ENCODE measurements at places on chromosomes 7 and 10.

DNA sequence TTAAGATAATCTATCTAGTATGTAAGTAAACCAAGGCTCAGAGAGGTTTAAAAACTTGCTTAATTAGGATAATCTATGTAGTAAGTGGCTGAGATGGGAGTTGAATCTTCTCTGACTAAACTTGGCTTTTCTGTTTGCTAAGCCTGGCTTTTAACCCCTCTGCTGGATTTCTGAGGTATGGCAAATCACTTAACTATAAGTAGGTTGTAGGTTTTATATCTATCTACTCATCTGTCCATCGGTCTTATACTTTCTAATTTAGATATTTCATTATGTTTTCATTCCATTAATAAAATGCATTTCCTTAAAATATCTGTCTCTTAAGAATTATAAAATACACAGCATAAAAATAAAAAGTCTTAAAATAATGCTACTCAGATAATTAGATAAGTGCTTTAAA, 59.4 kb downstream of the ST7 start:
- peak; percentile 59 for DNase-seq

DNA sequence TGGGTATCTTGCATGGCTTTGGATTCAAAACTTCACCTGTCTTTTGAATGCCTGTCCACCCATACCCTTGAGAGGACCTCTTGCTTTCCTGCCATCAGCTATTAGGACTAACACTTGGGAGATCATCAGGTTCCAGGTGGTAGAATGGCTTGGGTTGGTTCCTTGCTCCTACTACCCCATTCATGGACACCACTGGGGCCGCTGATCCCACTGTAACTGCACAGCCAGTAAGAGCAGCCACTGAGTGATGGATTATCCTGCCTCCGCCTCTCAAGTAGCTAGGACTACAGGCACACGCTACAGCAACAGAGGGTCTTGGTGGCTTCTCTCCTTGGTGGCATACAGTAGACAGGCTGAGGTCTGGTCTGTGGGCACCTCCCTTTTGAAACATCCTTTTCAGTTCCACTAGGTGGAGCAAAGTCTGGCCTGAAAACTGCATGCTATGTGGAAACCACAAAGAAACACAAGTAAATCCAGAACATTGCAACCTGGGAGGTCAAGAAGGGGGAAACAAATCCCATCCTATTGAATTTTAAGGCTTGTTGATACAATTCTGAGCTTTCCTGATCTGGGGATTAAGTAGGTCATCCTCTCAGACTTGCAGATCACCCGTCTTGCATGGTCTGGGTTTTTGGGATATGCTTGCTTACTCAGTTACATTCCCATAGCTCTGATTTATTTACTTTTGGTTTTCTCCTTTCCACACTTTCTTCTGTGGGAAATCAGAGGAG, 9.4 kb downstream of the WBP1L start:
- DNase-seq, result peak; percentile 88

- no peak for DNase-seq
These were observed 4.4 kb upstream of the CDH23 start for GRCh38 chr10:71392292-71392691.

DNA sequence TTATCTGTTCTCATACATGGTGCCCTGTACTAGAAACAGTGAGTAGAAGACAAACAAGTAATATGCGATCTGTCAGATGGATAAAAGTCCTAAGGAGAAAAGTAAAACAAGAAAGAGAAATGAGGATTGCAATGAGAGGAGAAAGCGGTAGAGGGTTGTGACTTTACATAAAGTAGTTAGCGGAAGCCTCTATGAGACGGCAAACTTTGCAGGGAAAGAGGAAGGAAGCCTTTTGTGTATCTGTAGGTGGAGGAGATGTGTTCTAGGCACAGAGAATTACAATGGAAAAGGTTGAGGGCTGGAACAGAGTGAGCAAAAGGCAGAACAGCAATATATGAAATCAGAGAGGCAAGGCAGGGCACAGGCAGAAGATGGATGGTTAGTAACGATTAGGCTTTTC, 150.4 kb upstream of the SEMA3E start:
- DNase-seq, result no peak

GRCh38 chr7:1889091-1889490, 219.0 kb downstream of the ELFN1 start:
- no peak for DNase-seq

DNA sequence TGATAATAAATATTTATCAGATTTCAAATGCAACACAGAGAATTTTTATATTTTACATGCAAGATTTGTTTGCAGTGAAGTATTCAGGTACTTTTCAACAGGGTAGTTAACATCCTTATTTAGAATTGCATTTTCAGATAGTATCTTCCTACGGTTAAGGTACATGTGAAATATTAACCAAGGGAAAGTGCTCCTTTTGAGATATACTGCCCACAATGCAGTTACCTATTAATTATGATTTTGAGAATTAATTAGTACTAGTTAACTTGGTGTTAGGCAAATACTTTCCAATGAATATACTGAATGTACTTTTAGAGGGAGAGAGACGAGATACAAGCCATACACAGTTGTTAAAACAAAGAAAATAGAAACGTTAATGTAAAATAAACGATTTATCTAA, 206.2 kb upstream of the YAE1 start:
- DNase-seq, result no peak

DNA sequence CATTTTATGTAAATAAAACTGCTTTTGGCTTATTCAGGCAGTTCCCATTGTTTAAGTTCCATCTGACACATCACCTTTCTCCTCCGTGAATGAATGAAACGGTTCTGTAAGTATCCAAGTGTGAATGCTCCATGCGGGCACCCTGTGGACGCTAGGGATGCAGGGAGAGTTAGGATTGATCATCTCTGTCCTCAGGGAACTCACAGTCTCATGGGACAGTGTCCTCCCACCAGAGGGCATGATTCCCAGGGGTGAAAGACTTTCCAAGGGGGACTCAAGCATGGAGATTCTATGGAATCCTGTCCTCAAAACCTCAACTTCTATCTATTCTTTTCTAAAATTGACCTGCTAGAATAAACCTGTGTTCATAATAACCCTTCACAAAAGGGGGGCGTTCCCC, 98.8 kb downstream of the HECW1 start:
- DNase-seq, result no peak

DNA sequence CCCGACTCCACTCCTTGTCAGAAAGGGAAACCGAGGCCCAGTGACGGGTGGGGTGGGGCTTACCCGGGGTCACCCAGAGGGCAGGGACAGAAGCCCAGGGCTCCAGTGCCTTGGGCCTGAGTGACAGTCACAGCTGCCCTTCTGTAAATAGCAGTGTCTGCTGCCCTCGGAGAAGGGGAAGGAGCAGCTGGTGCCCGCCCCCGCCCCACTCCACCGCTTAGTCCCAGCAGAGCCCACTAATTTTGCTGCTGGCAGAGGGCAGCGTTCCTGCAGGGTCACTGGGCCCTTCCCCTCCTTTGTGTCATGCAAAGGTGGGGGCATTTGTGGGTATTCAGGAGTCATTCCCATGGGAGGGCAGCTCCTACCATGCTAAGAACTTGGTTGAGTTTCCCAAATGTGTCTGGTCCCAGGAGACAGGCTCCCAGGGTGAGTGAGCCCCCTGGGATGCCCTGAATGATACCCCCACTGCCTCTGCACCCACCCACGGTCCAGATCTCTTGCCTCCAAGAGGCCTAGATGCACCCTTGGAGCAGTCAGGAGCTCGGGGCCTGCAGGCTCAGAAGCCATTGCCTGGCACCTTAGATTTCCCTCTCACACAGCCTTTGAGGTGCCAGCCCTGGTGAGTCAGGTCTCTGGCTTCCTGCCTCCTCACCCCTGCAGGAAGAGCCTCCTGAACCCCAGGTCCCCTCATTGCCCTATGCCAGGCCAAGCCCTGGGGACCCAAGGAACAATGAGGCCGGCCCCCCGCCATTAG, 17.2 kb downstream of the SH2B2 start:
- no peak for DNase-seq

- no peak for DNase-seq
These were observed 61.2 kb upstream of the WNT16 start for GRCh38 chr7:121267612-121268011.

- DNase-seq, result no peak
These were observed 104.9 kb upstream of the ACBD5 start for GRCh38 chr10:27345455-27345920.

DNA sequence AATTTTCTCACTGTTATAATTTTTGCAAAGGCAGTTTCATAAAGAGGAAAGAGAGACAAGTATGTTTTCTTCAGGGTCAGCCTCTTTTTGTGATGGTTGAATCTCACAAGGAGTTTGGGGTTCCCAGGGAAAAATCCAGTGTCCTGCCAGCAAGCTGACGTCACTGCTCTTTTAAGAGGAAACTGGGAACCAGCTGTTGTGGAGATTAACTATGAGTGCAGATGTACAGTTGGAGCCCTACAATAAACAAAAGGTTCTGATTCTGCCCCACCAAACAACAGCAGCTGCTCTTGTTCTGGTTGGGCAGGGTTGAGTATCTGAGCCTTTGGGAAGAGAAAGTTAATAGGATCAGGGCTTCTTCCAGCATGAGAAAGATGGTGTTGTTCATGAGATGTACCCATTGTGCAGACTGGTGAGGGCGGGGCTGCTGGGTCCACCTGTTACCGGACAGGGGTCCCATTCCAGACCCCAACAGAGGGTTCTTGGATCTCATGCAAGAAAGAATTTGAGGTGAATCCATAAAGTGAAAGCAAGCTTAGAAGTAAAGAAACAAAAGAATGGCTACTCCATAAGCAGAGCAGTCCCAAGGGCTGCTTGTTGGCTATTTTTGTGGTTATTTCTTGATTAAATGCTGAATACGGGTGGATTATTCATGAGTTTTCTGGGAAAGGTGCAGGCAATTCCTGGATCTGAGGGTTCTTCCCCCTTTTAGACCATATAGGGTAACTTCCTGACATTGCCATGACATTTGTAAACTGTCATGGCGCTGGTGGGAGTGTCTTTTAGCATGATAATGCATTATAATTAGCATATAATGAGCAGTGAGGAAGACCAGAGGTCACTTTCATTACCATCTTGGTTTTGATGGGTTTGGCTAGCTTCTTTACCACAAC, 12.5 kb downstream of the PRF1 start:
- no peak for DNase-seq

GRCh38 chr10:76887223-76888010, 750.2 kb downstream of the KCNMA1 start:
- no peak for DNase-seq

GRCh38 chr7:41930538-41931262, 227.8 kb upstream of the INHBA start:
- peak; percentile 73 for DNase-seq

GRCh38 chr7:15864626-15864991, 178.1 kb upstream of the MEOX2 start:
- no peak for DNase-seq

GRCh38 chr10:865924-866576, 65.5 kb downstream of the LARP4B start:
- DNase-seq, result no peak

- no peak for DNase-seq
These were observed 38.5 kb downstream of the MCMBP start for GRCh38 chr10:119834188-119834587.

DNA sequence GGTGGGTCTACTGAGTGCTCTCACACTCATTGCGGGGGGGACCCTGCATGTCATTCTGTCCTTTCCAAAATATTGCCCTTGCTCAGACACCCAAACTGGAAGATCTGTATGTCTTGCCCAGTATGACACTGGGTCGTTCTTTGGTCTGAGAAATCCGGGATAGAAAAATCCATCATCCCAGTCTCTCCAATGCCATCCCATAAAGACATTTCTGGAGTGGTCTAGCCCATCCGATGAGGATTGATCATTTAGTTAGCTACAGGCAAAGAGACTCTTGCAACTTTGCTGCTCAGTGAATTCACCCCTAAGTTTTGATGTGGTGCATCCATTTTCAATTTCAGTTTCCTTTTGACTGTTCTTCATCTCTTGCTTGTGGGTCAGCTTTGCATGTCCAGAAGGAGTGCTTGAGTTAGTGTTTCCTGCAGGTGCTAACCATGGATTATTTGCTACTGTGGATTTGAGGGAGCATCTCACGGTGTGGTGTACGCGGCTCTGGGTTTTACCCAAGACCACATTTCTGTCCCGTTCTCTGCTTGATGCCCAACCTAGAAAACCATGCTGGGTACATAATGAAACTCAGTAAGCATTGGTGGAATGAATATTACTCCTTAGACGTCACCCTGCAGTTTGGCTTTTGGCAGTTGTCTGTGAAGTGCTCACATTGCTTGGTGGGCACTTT, 247.0 kb upstream of the MKI67 start:
- DNase-seq, result no peak

DNA sequence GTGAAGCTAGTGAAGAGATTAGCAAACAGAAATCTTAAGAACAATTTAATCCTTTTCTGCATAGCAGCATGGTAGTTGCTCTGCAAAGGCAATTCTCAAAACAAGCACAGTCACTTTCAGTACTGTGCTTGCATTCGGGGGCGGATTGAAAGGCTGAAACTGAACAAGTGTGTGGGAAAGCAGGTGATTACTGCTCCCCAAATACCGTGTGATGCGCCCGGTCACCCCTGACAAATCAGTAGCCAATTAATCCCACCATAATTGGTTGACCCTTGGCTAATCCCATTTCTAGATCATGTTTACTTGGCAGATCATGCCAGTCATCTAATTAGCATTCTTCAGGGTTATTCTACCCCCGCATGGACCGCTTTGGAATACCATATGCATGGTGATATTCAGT, 76.5 kb upstream of the ADRB1 start:
- no peak for DNase-seq

DNA sequence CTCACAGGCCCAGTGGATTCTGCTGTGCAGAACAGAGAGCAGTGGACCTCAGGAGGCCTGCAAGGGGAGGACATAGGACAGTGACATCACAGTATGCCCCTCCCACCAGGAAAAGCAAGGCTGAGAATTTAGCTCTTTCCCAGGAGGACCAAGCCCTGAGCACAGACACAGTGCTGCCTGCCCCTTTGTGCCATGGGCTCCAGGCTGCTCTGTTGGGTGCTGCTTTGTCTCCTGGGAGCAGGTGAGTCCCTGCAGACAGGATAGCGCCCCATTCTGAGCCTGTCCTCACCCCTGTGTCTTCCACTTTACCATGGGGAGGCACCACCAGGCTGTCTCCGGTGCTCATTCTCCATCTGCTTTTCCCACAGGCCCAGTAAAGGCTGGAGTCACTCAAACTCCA, 63.0 kb upstream of the PRSS58 start:
- no peak for DNase-seq

DNA sequence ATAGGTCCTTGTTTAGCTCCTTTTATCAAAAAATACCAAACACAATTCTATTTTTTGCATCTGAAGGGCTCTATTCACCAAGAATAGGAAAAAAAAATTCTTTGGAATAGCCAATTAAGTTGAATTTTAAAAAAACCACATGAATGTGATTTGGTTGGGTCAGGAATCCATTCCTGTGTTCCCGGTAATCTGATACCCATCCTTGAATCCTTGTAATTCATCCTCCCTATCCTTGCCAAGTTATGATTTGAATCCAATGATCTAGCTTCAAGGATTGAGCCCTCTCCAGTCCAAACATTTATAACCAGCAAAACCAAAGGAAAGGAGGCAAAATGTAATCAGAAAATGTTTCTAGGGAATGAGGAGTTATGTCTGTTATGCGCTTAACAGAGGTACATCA, 86.6 kb downstream of the CFAP58 start:
- peak; percentile 67 for DNase-seq

- peak; percentile 19 for DNase-seq
These were observed 11.2 kb upstream of the SEM1 start for GRCh38 chr7:96720843-96721242.

GRCh38 chr10:88057720-88058119, 194.3 kb downstream of the PTEN start:
- DNase-seq, result no peak

- peak; percentile 78 for DNase-seq
These were observed 64.1 kb downstream of the CAV1 start for GRCh38 chr7:116588641-116589594.

Data from fibroblast of skin of back (primary cell).